ENCODE measurements at places on chromosomes 5 and 9. TPM values are rescaled to one million over a fixed set of nuclear protein-coding genes. Genes with fewer than 3 reads are reported as not detected.

The CBY3 gene
- not detected for total RNA-seq

The WDR38 gene
- total RNA-seq: not detected

The SGCD gene
- total RNA-seq: 0.96 TPM

The IL3 gene
- not detected for total RNA-seq

The PCDHB8 gene
- total RNA-seq: under 0.01 TPM

The SLC4A9 gene
- 0.21 TPM for total RNA-seq

The ELOVL7 gene
- total RNA-seq: 22.7 TPM

The CDX1 gene
- under 0.01 TPM for total RNA-seq

The SLCO4C1 gene
- 0.21 TPM for total RNA-seq

The PCA3 gene
- not detected for total RNA-seq

The TIMD4 gene
- total RNA-seq: 0.72 TPM

The OR1J2 gene
- not detected for total RNA-seq

The SLC6A19 gene
- not detected for total RNA-seq

The IL5 gene
- not detected for total RNA-seq

The ADGRD2 gene
- total RNA-seq: not detected

The OR13J1 gene
- total RNA-seq: not detected

The PCDHB7 gene
- under 0.01 TPM for total RNA-seq

The HINT1 gene
- 212 TPM for total RNA-seq

The C5orf52 gene
- not detected for total RNA-seq

The CFAP77 gene
- total RNA-seq: not detected

The TAF1L gene
- under 0.01 TPM for total RNA-seq

The ANKRD34B gene
- 0.96 TPM for total RNA-seq

The CEL gene
- 0.48 TPM for total RNA-seq

Data from tracheal epithelial cell (primary cell).